Activated CD8-positive, alpha-beta memory T cell treated with anti-CD3 and anti-CD28 coated beads, Interleukin-2, amount 50 U/mL, for 48 hours (primary cell): ENCODE measurements at places on chromosomes 3 and 15.

- no peak for DNase-seq
These were observed 189.5 kb upstream of the WNT5A start for GRCh38 chr3:55676643-55677042.

DNA sequence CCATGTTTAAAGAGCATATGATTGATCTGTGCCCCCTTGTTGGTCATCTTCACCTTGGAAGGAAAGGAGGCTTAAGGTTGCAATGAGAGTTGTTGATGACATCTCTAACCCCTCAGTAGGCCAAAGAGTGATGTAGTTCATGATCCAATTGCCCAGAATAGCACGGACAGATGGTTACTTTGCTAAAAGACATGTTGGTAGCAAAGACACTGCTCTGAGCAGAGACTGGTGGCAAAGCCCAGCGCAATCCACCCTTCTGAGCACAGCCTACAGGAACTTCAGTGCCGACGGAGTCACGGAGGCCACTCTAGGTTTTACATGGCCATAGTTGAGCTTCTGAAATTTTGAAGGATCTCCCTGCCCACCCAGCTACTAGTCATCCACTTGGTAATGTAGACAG, 21.8 kb downstream of the FBXO45 start:
- DNase-seq: no peak

GRCh38 chr3:31704591-31705179, 172.0 kb downstream of the STT3B start:
- DNase-seq: no peak

GRCh38 chr3:13352621-13353131, 67.4 kb downstream of the NUP210 start:
- no peak for DNase-seq

DNA sequence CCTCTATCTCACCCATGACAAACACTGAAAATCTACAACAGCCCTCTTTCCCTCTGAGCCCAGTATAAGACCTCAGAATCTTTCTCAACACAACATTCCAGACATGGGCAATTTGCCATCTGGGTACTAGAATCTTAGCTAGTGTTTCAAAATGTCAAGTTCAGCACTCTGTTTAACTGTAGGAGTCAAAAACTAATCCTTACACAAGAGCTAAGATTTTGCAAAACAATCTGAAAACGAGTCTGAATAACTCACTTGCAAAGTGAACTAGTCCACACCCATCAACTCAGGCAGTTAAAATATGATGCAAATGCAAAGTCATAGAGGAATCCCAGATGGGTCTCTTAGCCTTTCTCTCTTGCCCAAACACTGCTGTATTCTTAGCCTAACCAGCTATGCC, 67.8 kb downstream of the GPR176 start:
- DNase-seq: no peak

GRCh38 chr15:73794443-73795133, 41.4 kb upstream of the INSYN1 start:
- DNase-seq: no peak

DNA sequence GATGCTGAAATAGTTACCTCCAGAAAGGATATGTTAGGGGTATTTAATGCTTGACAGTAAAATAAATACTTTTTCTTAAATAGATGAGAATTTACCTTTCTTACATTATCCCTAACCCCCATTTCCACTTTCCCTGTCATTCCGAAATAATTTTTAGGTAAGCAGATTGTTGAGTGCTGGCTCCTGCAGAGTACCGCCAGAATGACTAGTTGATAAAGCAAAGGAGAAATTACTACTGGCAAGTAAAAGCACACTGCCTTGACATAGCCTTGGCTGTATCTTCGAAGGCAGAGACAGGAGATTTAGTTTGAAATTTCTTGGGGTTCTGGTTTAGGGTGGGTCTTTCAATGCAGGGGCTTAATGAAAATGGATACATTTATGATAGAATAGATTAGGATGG, 40.8 kb downstream of the LRRC49 start:
- no peak for DNase-seq

DNA sequence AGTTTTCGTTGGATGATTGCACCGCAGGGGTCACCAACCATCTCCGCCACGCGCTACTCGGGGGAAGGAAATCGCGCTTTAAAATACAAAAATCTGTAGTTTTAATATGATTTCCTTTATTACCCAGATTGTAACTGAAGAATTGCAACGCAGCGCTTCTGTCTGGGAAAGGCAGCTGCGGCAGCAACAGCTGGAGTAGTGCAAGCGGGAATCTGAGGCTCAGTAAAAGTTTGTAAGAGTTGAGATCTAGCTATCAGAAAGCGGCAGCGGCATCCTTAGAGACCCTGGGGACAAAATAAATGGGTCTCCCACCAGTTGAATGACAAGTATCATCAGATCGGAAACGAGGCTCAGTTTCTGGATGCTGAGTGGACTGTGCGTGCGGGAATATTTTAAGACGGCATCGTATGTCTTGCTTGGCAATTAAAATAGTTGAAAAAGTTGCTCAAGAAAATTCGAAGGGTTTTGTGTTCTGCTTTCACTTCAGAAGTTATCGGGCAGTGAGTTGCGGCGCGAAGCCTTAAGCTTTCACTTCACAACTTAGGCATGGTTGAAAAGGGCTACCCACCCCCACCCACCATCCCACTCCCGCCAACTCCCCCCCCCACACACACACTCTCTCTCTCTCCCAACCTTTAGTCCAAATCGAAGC, 2.7 kb downstream of the MECOM start:
- DNase-seq: no peak

- no peak for DNase-seq
These were observed 239.3 kb upstream of the C2CD4B start for GRCh38 chr15:62404194-62404985.

DNA sequence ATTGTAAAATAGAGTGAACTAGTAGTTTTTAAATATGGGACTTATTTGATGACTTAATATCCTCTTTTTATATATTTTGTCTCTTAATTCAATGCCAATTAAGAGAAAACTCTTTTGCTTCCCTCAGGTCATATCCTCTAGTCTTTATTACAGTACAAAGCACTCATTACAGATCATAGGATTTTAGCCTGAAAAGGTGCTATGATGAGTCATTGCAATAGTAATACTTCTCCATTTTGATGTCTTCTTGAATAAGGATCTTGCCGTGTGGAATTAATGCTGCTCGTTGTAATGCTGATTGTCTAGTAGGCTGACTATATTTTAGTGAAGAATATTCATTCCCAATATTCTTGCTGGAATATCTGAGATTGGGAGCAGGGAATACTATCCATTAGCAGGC, 612.2 kb upstream of the GOLIM4 start:
- no peak for DNase-seq

DNA sequence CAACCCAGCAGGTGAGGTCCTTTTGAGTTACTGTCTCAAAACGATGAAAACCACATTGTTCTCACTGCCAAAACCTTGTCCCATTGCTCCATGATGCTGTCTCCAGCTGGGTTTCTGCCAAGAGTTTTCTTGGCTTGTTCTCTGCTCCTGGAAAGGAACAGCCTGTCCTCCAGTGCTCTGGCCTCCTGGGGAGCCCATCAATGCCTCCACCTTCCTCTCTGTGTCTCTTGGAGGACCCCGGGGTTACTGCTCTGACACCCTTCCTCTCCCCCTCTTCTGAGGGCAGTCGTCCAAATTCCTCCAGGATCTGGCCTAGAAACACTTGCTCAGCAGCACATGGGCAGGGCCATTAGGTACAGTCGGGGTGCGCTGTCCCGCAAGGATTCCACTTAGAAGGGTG, 63.9 kb upstream of the RGMA start:
- no peak for DNase-seq

DNA sequence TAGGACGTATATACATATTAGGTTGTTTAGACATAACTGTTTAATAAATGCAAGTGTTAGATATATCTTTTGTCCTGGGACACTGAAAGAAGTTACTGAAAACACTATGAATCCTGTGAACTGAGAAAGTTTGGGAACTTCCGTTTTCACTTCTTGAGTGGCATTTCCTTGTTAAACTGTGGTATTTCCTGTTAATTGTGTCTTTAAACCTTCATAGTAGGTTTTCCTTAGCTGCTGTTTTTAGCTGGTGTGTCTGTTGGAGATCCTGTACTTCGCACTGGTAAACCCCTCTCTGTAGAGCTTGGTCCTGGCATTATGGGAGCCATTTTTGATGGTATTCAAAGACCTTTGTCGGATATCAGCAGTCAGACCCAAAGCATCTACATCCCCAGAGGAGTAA, 37.1 kb downstream of the ATP6V1A start:
- DNase-seq: no peak

DNA sequence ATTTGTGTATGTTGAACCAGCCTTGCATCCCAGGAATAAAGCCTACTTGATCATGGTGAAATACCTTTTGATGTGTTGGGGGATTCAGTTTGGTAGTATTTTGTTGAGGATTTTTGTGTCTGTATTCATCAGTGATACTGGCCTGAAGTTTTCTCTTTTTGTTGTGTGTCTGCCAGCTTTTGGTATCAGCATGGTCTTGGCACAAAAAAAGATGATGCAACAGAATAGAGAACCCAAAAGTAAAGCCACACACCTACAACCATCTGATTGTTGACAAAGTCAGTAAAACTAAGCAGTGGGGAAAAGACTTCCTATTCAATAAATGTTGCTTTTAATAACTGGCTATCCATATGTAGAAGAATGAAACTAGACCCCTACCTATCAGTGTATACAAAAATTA, 77.6 kb downstream of the TCF12 start:
- DNase-seq: no peak

GRCh38 chr3:184630861-184631471, 69.4 kb downstream of the EPHB3 start:
- DNase-seq: no peak

DNA sequence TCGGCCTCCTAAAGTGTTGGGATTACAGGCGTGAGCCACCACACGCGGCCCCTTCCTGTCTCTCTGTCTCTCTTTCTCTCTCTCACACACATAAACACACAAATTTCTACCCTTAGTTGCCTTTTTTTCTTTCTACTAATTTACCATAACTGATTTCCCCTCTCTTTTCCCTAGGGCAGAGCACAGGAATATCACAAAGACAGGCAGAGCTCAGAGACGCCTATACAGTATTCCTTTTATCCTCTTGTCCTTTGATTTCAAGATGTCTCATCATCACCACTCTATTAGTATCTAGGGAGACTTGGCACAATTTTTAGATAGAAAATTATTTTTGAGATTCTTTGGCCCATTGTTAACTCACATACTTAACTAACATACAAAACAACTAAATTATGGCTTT, 25.8 kb upstream of the ST3GAL6 start:
- DNase-seq: no peak

DNA sequence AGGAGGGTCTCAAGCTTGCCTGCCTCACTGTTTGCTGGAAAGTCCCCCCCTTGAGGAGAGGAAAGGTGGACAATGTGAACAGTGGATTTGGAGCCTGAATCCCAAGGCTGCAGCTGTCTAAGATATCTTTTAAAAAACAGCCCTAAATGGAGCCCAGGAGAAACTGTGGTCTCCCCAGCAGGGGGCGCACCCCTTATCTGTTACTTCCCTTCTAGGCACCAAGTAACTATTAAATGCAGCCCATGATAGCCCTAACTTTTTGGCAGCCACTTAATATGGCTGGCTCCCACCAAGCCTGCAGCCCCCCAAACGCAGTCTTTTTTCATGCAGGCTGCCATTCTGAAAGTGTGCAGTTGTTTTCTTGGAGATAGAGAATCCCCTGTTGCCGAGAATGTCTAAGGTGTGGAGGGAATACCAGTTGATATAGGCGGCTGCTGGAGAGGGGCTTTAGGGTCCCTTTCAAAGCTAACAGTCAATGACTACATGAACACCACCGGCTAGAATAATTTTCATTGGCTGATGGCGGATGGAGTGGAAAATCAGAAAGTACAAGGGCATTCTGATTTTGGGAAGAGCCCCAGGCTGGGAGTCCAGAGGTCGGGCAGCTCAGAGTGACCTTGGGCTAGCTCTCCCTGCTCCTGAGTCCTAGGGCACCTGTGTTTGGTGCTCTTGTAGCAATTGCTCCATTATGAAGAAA, 1.3 kb downstream of the RHCG start:
- peak; percentile 76 for DNase-seq

- no peak for DNase-seq
These were observed 17.0 kb downstream of the SLC25A20 start for GRCh38 chr3:48881652-48882114.

DNA sequence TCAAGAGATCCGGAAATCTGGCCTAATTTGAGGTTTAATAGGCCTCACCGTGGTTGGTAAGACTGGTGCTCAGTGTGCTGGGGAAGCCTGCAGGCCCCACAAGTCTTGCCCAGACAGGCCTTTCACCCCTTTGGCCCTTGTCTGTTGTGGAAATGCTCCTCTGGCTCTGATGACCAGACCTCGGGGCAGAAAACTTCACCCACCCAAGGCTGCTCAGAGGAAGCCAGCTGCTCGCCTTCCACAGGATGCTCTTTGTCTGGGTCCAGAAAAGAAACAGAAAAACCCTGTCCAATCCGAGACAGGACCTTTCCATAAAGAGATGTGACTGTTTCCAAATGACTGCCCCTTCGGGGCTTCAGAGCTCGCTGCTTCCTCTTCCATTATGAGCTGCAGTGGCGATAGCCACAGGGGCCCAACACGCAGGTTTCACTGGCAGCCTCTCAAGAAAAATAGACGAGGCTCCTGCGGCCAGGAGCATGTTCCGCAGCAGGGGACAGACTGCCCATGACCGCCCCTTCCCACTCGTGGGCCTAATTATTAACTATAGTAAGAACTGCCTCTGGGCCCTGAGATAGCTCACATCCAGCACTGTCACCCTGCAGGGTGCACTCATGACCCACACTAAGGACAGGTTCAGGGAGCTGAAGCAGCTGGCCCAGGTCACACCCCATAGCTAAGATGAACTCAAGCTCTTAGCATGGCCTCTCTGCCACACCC, 6.8 kb upstream of the SNX22 start:
- no peak for DNase-seq

GRCh38 chr3:190562866-190563510, 49.1 kb downstream of the IL1RAP start:
- no peak for DNase-seq

- no peak for DNase-seq
These were observed 42.6 kb downstream of the MYZAP start for GRCh38 chr15:57634290-57634689.

DNA sequence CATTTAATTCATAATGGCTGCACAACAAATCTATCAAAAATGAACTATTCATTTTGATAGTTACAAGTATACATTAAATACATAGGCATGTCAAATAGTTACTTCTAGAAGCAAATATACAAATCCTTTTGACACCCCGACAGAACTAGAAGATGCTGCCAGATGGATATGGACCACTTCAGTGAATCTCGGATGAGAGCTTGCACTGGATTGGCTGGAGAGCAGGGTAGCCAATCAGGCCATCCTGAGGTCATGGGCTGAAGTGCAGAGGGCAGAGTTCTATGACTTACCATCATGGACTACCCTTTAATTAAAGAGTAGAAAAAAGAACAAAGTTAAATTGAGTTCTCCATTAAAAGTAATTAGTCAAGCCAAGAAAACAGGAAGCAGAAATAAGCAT, 8.3 kb downstream of the CCNL1 start:
- DNase-seq: no peak

GRCh38 chr3:32176989-32177701, 61.3 kb upstream of the CMTM8 start:
- peak; percentile 70 for DNase-seq

- no peak for DNase-seq
These were observed 68.7 kb downstream of the CCNL1 start for GRCh38 chr3:157091083-157091833.
